Thymus (tissue), 14 donors: ENCODE measurements at places on chromosomes 2 and 18. TPM values are rescaled to one million over a fixed set of nuclear protein-coding genes. Genes with fewer than 3 reads are reported as not detected.

Gene STPG4
- total RNA-seq, result 0.14 TPM

Gene ABCG8
- under 0.01 TPM for total RNA-seq

Gene CDH2
- total RNA-seq, result 3.0 TPM

Gene MAPRE2
- 55.2 TPM for total RNA-seq

Gene THADA
- 11.8 TPM for total RNA-seq

Gene SLC11A1
- total RNA-seq, result 0.71 TPM

DNA sequence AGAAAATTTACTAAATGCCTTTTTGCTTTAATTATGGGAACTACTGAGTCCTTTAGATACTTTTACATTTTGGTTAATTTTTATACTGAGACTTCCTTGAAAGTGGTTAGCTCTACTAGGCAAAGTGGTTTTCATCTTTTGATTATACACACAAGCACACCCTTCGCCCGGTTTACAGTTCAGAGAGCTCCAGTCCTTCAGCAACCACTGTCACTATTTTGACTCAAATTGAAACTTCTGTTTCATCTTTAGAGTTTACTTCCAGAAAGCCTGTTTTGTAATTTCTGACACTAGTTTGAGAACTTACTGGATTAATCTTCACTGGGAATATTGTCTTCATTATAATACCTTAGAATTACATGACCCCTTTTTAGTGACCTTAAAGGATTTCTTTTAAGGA is 140.3 kb upstream of the FOSL2 start:
- no peak overlapping the region for H3K4me3 ChIP-seq
- no peak for DNase-seq
- H3K27ac ChIP-seq, result no peak overlapping the region
- H3K36me3 ChIP-seq, result no peaks in the 10 kb centered on the region

DNA sequence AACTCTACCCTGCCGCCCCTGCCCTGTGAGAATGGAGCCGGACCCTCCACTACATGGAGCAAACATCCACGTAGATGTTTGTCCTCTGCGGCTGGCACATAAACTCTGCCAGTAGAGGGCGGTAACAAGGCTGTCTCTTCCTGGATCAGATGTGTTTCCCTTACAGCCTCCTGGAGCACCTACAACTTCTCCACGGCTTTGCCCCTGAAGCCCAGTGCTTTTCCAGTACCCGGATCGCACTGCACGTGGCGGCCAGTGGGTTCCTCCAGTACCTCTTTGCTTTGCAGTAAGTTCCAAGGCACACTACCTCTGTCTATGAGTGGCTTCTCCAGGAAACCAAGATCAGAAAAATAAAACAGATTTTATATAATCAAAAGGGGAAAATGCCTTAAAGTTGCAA is 651.3 kb downstream of the DCDC2C start:
- no peak overlapping the region for H3K27ac ChIP-seq
- no peaks in the 10 kb centered on the region for H3K4me1 ChIP-seq
- DNase-seq, result no peak
- no peaks in the 10 kb centered on the region for H3K36me3 ChIP-seq
- no peaks in the 10 kb centered on the region for H3K27me3 ChIP-seq

- H3K27ac ChIP-seq, result no peak overlapping the region
- no peak overlapping the region for H3K4me3 ChIP-seq
- no peaks in the 10 kb centered on the region for H3K36me3 ChIP-seq
- no peak for DNase-seq
- no peaks in the 10 kb centered on the region for H3K4me1 ChIP-seq
- no peaks in the 10 kb centered on the region for H3K27me3 ChIP-seq
These were observed 104.8 kb upstream of the CCDC68 start for GRCh38 chr18:55064073-55064472.

DNA sequence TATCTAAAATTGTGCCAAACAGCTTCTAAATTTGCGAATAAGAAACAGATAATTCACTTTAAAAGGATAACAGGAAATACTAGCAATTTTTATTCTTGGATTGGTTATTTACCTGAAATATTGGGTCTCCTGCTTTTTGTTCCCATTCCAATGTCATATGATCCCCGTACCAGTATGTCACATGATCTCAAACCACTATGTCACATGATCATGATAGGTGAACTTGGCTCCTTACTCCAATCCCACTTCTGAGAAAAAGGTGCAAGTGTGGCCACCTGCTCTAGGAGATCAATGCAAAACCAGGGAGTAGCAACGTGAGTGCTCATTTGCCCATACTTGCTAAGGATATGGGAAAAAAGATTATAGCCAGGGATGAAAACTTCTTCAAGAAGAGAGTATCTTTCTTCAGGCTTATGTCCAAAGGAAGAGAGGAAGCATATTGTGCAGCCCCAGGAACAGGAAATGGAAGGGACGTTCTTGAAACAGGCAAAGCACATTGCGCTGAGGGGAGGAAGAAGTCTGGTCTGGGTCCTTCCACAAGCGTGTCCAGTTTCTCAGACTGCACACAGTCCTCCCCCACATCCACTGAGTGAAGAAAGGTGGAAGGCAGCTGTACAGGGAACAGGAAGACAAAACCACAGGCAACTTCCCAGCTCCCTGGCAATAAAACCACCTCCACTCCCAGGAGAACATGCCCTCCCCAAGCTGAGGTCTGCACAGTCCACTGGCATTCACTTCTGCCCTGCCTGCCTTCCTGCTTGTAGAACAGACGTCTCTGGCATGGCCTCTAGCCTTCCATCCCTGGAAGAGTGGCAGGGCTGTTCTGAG is at the start of gene LYG2:
Gene LYG2, minus strand, starts transcription at position 176 of the 828 bp plus-strand sequence. CDS start 1,406 bp downstream, outside the sequence.
- H3K27ac ChIP-seq, result no peak within 1 kb of the TSS
- DNase-seq, result no peak
- no peaks in the 10 kb centered on the region for H3K4me1 ChIP-seq
- no peaks in the 10 kb centered on the region for H3K36me3 ChIP-seq
- no peaks in the 10 kb centered on the region for H3K27me3 ChIP-seq

GRCh38 chr2:85661139-85661858 is 6.7 kb downstream of the SFTPB start:
- no peaks in the 10 kb centered on the region for H3K4me1 ChIP-seq
- no peak overlapping the region for H3K4me3 ChIP-seq
- H3K27me3 ChIP-seq, result no peaks in the 10 kb centered on the region
- H3K36me3 ChIP-seq, result peaks cover 10% of the 10 kb centered on the region
- H3K27ac ChIP-seq, result no peak overlapping the region

GRCh38 chr18:61173554-61173953 is 159.7 kb upstream of the CDH20 start:
- no peak overlapping the region for H3K4me3 ChIP-seq
- H3K4me1 ChIP-seq, result no peaks in the 10 kb centered on the region
- no peaks in the 10 kb centered on the region for H3K36me3 ChIP-seq
- no peak overlapping the region for H3K27ac ChIP-seq

- no peak overlapping the region for H3K4me3 ChIP-seq
- H3K27ac ChIP-seq, result no peak overlapping the region
- DNase-seq, result no peak
- no peaks in the 10 kb centered on the region for H3K4me1 ChIP-seq
These were observed 26.2 kb downstream of the CFAP53 start for GRCh38 chr18:50240080-50240563.

GRCh38 chr18:78979056-78979729 is 425 bp upstream of the SALL3 start:
- no peaks in the 10 kb centered on the region for H3K36me3 ChIP-seq
- no peak for DNase-seq
- H3K27me3 ChIP-seq, result peaks cover 84% of the 10 kb centered on the region
- no peak overlapping the region for H3K4me3 ChIP-seq
- H3K27ac ChIP-seq, result no peak overlapping the region
- no peaks in the 10 kb centered on the region for H3K4me1 ChIP-seq

DNA sequence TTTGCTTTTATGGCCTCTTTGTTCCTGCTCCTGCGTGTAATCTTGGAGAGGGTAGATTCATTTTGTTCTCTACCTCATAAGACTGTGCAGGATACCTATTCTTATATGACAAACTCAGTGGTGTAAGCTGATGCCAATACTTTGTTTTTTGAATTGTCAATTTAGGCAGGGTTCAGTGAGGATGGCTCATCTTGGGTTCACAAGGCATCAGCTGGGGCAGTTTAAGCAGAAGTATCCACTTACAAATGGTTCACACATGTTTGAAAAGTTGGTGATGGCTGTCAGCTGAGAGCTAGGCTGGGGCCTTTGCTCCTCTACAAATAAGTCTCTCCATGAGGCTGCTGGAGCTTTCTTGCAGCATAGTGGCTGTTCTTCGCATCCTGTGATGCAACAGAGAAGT is 920.6 kb upstream of the PIK3C3 start:
- H3K4me3 ChIP-seq, result no peak overlapping the region
- H3K4me1 ChIP-seq, result no peaks in the 10 kb centered on the region
- H3K27me3 ChIP-seq, result no peaks in the 10 kb centered on the region
- no peak for DNase-seq
